Fibroblast of skin of abdomen (primary cell): ENCODE measurements at places on chromosomes 11 and 22.

GRCh38 chr11:4375431-4376140 is 7.4 kb upstream of the OR52B4 start:
- DNase-seq: no peak

GRCh38 chr11:78727816-78728215 is 153.2 kb upstream of the NARS2 start:
- DNase-seq: no peak

DNA sequence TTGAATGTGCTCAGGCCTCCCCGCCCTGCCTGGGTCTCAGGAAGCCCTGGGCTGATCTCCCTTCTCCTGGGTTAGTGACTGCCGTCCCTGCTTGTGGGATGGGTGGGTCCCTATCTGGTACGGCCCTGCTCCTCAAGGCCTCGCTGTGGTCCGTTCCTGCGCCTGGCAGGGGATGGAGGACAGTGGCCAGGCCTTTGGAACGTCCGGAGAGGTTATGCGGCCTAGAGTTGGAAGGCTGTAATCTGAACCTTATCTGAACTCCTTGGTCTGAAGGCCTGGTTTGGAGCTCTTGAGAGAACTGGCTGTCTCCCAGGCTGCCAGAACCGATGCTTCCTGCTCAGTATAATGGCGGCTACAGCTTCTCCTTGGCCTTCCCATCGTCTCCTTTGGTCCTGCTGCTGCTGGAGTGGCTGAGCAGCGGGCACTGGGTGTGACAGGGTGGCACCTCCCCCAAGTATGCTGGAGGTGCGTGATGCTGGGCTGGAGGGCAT is 72.8 kb downstream of the FLI1 start:
- peak; percentile 14 for DNase-seq

DNA sequence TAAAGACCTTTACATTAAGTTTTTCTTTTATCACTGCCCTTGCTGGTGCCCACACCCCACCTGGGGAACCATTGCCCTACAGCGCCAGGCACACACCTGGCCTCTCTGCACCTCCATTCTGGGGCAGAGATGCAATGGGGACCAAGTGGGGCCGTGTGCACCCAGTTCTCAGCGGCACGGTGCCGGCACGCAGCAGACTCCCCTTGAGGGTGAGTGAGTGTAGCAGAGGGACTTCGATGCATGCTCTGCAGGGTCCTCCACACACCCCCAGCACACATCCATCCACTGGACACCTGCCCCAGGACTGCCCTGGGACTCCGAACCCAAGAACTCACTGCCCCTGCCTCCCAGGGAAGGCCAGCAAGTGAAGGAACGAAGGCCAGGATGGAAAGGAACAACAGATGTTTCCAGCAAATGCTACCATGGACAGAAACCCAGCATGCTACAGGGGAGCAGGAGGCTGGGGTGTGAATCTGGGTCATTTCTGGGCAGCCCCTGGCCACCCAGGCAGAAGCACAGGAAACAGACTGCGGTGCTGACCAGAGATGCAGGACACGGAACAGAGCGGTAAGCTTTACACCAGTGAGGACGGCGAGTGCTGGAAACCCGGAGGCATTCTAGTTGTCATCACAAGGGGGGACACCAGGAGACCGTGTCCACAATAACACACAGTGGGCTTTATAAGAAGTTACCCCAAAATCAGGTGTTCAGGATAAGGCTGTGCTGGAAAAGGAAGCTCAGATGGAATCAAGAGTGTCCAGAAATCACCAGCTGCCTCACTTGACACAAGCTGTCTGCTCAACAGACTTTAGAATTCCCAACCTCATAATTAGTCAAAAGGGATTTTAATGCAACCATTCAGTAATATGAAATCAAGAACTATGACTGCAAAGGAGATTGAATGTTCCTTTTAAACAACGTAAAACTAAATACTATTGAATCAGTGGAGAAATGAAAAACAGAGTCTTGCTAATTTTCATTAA is 32.7 kb upstream of the MOB2 start:
- DNase-seq: no peak

- DNase-seq: no peak
Observed at GRCh38 chr11:64726867-64727530, 4.0 kb upstream of the NRXN2 start.

DNA sequence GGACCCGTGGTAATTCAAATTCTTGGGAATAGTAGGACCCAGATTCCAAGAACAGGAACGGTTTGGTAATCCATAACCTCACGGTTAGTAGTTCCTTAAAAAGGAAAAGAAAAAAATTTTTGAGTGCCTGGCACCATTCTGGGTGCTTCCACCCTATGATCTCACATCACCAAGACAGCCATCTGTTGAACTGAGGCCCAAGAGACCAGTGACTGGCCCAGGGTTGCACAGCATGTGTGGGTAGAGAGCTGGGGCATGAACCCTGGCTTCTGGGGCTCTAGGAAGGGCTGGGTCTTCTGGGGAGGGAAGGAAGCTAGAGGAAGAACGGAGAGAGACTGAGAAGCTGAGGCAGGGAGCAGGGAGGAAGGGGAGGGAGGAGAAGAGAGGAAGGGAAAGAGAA is 4.7 kb upstream of the SPI1 start:
- DNase-seq: no peak

DNA sequence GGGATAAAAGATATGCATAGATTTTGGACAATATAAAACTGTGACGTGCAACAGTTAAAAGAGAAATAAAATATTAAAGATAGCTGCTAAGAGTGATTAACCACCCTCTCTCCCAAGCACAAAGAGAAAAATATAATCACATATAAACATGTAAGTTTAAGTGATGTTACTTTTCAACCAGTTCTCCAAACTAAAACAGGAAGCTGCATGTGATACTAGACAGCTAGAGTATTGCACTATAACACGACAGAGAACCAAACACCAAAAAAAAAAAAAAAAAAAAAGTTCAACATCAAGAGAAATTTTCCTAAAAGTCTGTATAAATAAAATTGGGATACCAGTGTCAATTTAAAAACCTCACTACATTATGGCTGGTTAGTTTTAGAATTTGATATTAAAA is 79.1 kb downstream of the PICALM start:
- no peak for DNase-seq

- DNase-seq: no peak
Observed at GRCh38 chr11:82321206-82321605, 412.5 kb downstream of the FAM181B start.

DNA sequence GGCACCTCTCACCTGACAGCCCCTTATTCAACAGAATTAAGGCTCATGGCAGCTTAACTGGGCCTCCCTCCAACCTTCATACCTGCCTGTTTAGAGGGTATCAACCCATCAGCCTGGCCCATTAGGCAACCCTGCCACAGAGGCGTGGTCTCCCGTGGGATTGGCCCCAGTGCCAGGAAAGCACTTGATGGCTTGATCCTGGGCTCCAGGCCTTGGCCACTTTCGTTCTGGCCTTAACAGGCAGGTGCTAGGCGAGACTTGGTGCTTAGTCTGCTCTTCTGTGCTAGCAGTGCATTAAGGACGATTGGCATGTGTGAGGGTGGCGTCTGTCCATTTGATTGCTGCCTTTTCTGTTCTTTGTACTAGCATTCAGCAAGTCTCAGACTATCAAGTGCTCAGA is 75.2 kb downstream of the CABIN1 start:
- no peak for DNase-seq

DNA sequence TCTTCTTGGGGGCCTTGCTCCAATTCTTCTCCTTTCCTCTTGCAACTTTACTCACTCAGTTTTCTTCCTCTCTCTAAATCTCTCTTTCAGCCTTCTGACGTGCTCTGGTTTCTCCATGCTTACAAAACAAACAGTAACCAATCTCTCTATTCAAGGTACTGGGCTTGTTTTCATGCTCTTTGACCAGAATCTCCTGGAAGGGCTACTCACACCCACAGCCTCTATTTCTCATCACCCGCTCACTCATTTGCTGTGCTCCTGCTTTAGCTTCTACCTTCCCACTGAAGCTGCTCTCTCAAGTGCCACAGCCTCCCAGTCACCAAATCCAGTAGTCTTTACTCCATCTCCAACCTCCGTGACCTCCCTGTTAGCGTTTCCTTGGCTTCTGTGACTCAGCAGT is 60.4 kb downstream of the SERGEF start:
- DNase-seq: no peak

DNA sequence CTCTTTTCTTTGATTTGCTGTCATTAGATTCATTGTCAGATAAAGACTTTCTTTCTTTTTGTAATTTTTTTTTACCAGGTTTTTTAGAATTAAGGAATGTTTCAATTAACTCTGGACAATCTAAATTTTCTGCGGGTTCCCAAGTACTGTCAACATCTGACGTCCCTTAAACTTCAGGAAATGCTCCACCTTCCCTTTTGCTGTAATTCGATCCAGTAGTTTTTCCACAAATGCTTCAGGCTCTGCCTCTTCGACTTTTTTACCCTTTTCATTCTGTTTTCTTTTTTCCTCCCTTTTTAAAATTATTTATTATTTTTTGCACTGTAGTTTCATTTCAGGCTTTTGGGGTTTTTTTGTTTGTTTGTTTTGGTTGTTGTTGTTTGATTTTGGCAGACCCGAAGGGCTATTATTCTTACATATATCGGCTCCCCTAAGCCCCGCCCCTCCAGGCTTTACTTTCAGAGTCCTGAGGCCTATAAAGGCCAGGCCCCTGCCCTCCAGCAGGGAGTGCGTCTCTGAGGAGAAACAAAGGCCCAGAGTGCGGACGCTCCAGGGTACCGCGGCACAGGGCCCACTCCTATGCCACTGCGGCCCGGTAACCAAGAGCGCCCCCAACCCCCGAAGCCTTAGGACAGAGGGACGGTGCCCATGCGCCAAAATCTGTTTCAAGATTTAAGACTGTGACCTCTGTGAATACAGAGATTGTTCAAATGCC is 116.4 kb downstream of the TYR start:
- peak; percentile 21 for DNase-seq

DNA sequence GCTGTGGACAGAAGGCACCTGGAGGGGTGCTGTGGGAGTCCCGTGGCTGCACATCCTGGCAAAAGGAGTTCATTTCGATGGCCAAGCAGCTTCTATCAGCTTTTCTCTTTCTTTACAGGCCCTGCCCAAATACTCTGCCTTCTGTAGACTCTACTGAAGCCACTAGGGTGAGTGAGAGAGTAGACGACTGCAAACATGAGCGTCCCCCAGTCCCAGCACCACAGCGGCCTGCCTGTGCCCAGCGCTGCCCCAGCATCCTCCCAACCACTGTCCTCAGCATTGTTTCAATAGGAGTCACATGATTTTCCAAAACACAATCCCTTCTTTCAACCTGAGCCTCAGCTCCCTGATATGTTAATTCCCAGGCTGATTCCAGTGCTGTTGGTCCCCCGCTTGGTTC is 110.0 kb downstream of the KIRREL3 start:
- no peak for DNase-seq

GRCh38 chr22:38959590-38959989 is 2.2 kb downstream of the APOBEC3A start:
- DNase-seq: no peak

GRCh38 chr22:17266251-17266971 is 47.2 kb upstream of the ADA2 start:
- no peak for DNase-seq

DNA sequence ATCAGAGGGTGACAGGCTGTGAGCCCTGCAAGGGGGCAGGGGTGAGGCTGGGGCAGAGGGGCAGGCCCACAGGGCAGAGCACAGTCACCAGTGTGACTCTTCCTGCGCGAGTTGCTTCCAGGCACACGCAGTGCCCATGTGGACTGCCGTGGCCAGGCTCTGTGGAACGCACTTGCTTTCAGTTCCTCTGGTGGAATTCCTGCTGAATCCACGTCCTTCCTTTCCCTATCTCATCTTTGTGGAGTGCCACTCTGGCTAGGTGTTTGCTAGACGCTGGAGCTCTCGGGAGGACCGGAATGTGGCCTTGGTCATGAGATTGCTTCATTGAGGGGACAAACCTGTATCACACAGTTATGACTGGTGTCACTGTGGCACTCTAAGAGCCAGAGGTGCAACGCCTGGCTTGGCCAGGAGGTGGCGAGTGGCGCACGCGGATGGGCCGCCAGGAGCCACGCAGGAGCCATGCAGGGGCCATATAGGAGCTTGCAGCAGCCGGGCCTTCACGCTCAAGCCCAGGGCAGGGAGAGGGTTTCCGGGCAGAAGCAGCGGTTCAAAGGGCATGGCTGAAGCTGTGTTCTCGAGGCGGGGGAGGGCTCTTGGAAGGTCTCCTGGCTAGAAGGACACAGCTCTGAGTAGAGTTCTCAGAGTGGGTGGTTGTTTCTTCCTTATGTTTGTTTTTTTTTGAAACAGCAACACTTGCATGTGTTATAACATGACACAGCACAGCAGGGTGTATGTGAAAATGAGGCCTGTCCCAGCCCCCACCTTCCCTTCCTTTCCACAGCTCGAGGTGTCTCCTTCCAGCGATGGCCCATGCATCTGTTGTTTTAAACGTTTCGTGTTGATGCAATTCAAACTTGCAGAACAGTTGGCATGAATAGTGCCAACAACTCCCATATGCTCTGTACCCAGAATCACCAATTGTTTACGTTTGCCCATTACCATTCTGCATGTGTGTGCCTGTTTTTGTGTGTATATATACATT is 36.2 kb downstream of the TBC1D22A start:
- peak; percentile 54 for DNase-seq

- no peak for DNase-seq
Observed at GRCh38 chr11:45337583-45338360, 51.6 kb upstream of the SYT13 start.

DNA sequence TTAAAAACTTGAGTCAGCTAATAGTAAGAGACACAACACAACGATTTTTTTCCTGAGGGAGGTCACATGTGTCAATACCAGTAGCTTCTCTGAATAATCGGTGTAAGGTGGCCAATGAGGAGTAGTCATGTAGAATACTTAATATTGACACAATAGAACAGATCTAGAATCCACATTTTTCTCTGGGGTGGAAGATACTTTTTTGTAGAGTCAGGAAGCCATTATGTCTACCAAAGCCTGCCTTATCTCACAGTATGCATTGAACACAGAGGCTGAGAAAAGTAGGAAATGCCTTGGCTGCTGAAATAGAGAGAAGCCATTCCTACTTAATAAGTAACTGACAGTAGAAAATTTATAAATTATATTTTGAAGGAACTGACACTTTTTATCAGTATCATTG is 725.0 kb downstream of the METTL15 start:
- DNase-seq: no peak

GRCh38 chr11:39674761-39675160 is 1784.7 kb downstream of the LRRC4C start:
- no peak for DNase-seq

- DNase-seq: no peak
Observed at GRCh38 chr11:119974051-119974450, 163.9 kb downstream of the TRIM29 start.

- DNase-seq: no peak
Observed at GRCh38 chr22:19853058-19853878, 1.4 kb downstream of the GNB1L start.

- DNase-seq: no peak
Observed at GRCh38 chr11:71155846-71156245, 96.5 kb downstream of the SHANK2 start.

GRCh38 chr22:37894939-37895670 is 11.0 kb upstream of the MICALL1 start:
- no peak for DNase-seq

- DNase-seq: no peak
Observed at GRCh38 chr11:69707176-69707575, 3.4 kb upstream of the FGF19 start.

GRCh38 chr11:17734418-17734911 is at the start of gene KCNC1:
KCNC1 (plus strand) TSS chr11:17734781; CDS start chr11:17736003, 1,222 bp downstream.
- DNase-seq: peak; percentile 24

GRCh38 chr11:129657866-129658525 is 157.7 kb upstream of the TMEM45B start:
- DNase-seq: no peak

GRCh38 chr11:27372164-27372563 is 9.1 kb upstream of the CCDC34 start:
- no peak for DNase-seq

- DNase-seq: no peak
Observed at GRCh38 chr11:45250035-45250718, 36.0 kb downstream of the SYT13 start.
